HFFc6 (cell line): ENCODE measurements at places on chromosomes 6 and 20. TPM values are rescaled to one million over a fixed set of nuclear protein-coding genes. Genes with fewer than 3 reads are reported as not detected.

The SRMS gene
- total RNA-seq = not detected in 3 replicates

The LTB gene
- total RNA-seq = 0.38 TPM in 1 of 3 replicates, not detected in the others

The OSTM1 gene
- total RNA-seq = 47.1 to 55.2 TPM (median 50.9 TPM) in 3 replicates

GRCh38 chr6:165181951-165182414 is 127.4 kb downstream of the C6orf118 start:
- no peak for DNase-seq

DNA sequence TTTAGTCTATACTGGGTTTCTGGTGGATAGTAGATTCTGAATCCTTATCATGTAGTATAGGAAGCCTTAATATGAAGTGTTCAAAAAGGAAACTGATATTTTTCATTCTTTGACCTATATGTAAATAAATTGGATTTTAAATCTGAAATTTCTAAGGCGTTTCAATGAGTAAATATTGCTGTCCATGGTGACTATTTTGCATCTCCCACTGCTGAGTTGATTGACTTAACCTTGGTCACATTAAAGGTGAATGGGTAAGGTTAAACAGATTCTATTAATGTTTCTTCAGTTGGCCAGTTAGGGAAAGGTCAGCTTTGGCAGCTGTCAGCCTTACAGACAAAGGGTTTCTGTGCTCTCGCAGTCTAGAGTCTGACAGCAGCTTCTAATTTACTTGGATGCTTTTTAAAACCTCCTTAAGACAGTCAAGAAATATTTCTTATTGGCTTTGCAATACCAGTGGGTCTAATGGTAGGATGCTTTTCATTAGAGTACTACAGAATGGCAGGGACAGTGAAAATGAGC is 24.8 kb downstream of the PRIM2 start:
- DNase-seq = no peak

DNA sequence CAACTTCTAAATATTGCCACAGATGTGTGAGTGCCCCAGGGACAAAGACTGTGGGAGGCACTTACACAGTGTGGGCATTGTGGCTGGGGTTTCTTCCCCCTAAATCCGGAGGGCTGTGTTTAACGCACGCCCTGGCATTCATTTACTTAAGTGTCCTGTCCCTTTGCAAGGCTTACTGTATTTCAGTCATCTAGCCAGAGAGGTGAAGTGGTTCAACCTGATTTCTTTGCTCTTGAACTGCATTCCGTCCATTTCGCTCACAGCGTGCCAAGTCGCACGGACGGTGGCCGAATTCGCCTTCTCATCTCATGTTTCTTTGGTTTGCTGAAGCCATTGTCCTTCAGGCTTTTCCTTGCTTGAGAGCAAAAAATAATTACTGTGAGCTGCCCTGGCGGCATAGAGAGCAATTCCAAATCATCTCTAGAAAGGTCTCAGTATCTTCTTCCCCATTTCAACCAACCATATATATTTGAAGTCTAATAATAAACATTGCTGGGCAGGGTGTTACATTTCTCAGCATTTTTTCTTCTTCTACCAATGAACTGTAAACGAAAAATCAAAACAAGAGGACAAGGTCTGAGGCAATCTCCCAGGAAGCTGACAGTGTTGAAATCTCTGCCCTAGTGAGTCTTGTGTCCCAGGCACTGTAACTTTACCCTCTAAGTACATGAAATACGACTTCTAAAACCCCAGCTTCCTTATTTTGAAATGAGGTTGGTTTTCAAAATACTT is 16.9 kb downstream of the SYTL3 start:
- no peak for DNase-seq

GRCh38 chr6:157760589-157761330 is 62.3 kb upstream of the SNX9 start:
- peak; percentile 82 for DNase-seq
